Fibroblast of lung (primary cell): ENCODE measurements at places on chromosomes 11 and 22.

DNA sequence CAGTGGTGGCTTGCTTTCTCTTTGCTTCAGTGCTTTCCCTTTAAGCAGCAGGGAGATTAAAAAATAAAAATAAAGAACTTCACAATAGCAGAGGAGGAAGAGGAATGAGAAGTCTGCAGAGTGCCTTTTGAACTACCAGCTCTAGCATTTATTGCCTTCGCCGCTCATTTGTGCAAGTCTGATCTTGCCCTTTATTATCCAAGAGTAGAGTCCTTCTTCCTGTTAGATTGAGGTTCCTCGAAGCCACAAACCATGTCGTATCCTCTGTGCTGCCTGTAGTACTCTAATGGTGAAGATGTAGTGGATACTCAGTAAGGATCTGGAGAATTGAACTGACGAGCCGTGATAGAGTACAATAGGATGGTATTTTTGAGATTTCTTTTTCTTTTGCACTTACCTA is 101.2 kb upstream of the RAG2 start:
- DNase-seq, result no peak

GRCh38 chr22:37472418-37473006 is 13.7 kb downstream of the MFNG start:
- no peak for DNase-seq

GRCh38 chr11:8290081-8290810 is 26.6 kb upstream of the LMO1 start:
- no peak for DNase-seq

GRCh38 chr11:88337987-88338668 is 592 bp upstream of the CTSC start:
- peak; percentile 74 for DNase-seq

- DNase-seq, result no peak
Observed at GRCh38 chr11:69355959-69356702, 62.2 kb downstream of the MYEOV start.
